Foreskin fibroblast (primary cell): ENCODE measurements at places on chromosomes 3 and 15.

DNA sequence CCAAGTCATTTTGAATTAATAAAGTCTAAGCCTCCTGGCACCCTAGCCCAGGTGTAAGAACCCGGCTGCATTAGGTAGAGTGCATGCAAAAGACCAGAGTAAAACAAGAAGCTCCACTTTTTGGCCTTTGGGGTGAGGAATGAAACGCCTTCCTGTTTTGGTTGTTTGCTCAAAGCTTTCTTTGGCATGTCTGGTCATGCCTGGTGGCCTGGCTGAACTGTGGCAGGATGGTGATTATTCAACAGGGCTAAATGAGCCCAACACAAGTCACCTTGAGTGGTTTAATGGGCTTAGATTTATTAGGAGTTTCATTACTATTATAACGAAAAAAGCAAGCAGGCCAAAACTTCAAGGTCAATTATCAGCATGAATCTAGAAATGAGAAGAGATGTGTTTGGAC, 40.9 kb upstream of the LDHAL6B start:
- no peak for DNase-seq

DNA sequence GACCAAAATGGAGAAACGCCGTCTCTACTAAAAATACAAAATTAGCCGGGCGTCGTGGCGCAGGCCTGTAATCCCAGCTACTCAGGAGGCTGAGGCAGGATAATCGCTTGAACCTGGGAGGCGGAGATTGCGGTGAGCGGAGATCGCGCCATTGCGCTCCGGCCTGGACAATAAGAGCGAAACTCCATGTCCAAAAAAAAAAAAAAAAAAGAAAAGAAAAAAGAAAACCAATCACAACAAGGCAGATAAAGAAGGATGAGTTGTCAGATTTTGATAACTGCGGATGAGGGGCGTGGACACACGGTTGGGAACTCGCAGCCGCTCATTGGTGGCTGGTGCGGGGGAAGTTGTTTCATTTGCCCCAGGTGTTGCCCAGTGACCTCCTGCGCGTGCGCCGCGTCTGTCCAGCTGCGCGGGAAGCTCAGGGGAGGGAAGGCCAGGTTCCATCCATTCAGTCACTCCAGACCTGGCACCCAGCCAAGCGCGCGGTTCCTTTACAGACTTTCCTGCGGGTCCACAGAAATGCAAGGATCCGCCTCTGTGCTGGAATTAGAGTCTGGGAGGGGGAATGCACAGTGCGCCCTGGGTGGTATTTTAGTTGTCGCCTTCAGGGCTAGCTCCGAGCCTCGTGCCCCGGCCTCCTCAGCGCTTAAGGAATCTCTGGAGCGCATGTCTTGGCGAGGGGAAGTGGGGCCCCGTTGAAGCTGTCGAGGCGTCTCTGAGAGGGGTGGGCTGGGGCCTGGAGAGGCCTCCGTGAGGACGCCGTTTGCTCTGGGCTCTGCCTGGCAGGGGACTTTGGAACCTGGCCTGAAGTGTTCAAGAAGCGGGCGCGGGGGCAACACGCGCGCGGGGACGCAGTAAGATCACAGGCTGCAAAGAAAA, 708 bp upstream of the GCHFR start:
- DNase-seq, result peak; percentile 53

GRCh38 chr3:21310891-21311290, 440.1 kb downstream of the ZNF385D start:
- DNase-seq, result no peak

DNA sequence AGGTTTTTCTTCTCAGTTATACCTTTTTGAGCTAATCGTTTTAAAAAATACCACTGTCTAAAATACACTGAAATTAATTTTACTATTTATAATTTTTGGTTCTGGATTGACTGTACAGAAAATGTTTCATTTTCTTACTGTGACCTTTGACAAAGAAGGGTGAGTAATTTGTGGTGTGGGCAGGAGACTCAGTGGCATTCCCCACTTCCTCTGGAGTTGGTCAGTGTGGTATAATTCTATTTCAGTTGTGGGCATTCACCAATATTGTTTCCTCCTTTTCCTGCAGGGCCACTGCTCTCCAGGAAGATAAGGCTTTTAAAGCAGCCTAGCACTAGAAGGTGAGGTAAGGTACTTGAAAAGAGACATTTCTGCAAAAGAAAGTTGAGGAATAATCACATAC, 6.5 kb downstream of the DAG1 start:
- peak; percentile 44 for DNase-seq

GRCh38 chr15:54109014-54109413, 130.8 kb downstream of the UNC13C start:
- no peak for DNase-seq
